ENCODE measurements at places on chromosomes 11 and 22.

GRCh38 chr22:47693606-47694005 lies 931.2 kb downstream of the TBC1D22A start:
- no peak for DNase-seq

DNA sequence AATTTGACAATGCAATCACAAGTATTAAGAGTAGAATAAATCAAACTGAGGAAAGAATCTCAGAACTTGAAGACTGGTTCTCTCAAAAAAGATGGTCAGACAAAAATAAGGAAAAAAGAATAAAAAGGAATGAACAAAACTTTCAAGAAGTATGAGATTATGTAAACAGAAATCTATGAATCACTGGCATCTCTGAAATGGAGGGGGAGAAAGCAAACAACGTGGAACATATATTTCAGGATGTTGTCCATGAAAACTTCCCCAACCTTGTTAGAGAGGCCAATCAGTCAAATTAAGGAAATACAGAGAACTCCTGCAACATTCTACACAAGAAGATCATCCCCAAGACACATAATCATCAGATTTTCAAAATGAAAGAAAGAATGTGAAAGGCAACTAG lies 235.7 kb downstream of the SBF2 start:
- no peak for DNase-seq

DNA sequence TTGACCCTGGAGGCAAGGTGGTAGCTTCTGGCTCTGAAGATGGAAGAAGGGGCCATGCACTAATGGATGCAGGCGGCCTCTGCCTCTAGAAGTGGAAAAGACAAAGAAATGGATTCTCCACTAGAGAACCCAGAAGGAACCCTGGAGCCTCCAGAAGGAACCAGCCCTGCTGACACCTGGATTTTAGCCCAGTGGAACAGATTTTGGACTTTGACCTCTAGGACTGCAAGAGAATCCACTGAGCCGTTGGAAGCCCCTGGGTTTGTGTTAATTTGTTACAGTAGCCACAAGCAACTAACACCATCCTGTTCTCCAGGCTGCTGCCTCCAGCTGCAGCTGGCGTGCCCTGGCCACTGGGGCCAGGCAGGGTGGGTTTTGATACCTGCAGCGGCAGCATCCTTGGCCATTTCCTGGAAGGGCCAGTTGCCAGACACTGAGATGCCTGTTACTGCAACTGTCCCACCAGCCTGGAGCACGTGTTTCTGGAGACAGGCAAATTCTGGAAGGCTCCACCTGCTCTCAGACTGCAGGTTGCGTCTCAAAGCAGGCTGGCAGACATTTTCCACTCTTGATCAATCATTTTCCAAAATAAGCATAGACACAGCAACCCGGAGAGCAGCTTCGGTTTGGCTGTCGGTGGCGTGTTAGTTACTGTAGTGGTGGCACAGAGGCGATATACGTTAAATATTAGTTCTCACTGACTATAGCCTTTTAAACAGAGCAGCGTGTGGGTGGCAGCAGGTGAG lies 76.8 kb upstream of the PARVG start:
- no peak for DNase-seq

DNA sequence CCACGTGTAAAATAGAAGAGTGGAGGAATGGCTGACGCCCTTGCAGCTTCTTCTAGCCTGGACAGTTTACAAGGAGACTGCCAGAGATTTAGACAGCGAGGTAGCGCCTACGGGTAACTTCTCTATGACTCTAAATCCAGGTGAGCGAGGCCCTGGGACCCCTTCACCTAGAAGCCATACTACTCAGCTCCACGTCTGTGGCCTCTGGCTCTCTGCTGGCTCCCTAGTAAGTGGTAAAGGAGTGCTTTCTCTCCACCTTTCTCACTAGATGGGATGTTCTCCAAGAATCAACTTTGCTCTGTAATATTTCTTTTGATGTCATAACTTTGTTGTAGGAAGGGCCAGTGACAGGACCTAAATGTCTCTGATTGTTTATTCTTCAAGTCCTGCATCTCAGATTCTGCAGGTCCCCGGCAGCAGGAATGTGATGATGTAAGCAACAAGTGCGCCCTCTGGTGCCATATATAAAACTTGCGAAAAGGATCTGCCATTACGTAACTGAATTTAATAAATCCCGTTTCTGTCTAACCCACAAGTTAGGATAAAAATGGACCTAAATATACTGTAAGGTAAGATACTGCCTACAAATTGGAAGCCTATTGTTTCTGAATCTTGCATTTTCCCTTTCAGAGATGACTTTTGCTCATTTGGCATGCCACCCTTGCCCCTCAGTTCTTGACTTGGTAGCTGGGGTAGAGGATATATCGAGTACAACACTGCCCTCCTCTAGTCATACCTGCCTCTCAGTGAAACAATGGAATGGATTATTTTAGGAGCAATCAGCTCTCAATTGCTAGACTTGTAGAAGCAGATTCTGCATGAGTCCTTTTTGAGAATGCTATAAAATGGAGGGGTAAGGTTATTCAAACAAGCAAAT lies 11.0 kb upstream of the PTPN5 start:
- peak; percentile 65 for DNase-seq

DNA sequence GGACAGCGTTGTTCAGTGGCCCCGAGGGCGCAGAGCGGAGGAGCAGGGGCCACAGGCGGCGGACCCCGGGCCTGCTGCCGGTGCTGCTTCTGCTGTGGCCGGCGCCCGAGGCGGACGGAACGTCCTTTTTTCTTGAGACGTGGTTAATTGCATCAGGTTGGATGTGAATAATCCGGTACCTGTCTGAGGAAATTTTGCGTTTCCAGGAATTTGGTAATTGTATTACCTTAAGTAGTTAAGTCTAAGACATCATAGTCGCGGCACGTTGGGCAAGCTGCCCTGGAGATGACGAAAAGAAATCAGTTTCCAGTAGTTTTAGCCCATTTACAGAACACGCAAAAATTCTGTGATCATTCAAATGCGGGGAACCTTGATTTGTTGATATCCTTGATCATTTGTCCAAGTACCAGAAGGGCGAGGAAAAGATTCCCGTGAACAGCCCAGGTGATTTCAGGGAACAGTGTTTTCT lies 789 bp downstream of the SPECC1L start:
- DNase-seq = no peak

- DNase-seq = no peak
These were observed 32.6 kb upstream of the CRYBB3 start for GRCh38 chr22:25167082-25167481.

DNA sequence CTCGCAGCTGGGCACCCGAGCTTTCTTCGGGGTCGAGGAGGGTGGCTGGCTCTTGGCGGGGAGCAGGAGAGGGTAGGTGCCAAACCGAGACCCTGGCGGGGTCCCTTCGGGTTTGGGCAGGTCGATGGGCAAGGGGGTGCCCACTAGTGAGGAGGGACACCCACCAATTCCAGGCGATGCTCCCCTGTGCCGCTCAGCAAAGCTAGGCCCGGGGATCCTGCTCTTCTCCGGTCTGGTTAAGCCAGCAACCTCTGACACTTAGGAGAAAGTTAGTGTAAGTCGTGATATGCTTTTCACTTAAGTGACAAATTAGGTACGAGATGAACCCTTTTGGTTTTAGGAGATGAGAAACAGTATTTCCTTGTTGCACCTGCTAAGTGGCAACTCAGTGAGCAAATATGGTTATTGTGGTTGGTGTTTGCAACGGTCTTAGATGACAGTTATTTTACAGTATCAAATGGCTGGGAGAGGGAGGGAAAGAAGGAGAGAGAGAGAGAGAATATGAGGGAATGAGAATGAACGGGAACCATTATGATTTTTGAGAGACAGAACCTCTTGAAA lies 565 bp downstream of the NUCB2 start:
- peak; percentile 23 for DNase-seq

- DNase-seq = no peak
These were observed 88.1 kb downstream of the MAML2 start for GRCh38 chr11:96254854-96255253.

DNA sequence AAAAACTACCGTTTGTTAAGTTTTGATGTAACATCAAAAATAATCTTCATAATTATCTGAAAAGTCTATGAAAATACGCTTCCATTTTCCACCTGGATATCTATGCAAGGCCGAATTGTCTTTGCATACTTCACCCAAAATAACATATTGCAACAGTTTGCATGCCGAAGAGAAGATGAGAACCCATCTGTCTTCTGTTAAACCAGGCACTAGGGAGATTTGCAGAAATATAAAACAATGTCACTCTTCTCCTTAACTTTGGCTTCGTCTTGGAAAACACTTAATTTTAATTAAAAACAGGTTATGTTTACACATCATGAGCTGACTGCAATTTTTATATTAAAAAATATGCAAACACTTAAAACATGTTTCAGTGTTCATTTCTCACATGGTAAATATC lies 1325.8 kb downstream of the TBC1D22A start:
- DNase-seq = no peak

DNA sequence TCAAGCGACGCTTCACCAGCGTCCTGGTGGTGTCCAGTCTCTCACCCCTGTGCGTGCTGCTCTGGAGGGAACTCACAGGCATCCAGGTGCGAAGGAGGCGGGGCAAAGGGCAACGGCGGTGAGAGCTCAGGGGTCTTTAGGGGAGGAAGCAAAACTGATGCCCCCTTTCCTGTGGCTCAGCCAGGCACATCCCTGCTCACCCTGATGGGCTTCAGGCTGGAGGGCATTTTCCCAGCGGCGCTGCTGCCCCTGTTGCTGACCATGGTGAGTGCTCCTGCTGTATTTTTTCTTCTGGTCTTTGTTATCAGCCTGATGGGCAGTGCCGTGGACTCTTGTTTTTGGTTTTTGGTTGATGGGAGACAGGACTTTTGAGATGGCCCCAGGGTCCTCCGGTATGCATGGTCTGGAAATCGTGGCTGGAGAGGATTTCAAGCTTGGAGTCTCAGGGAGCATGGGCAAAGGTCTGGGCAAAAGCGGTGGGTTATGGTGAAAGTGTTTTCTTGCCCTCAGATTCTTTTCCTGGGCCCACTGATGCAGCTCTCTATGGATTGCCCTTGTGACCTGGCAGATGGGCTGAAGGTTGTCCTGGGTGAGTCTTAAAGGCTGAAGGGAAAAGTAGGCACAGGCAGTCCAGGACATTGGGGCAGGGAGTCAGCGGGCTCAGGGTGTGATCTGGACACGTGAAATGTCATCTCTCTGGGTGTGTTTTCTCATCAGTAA lies 695 bp downstream of the RCE1 start:
- no peak for DNase-seq

DNA sequence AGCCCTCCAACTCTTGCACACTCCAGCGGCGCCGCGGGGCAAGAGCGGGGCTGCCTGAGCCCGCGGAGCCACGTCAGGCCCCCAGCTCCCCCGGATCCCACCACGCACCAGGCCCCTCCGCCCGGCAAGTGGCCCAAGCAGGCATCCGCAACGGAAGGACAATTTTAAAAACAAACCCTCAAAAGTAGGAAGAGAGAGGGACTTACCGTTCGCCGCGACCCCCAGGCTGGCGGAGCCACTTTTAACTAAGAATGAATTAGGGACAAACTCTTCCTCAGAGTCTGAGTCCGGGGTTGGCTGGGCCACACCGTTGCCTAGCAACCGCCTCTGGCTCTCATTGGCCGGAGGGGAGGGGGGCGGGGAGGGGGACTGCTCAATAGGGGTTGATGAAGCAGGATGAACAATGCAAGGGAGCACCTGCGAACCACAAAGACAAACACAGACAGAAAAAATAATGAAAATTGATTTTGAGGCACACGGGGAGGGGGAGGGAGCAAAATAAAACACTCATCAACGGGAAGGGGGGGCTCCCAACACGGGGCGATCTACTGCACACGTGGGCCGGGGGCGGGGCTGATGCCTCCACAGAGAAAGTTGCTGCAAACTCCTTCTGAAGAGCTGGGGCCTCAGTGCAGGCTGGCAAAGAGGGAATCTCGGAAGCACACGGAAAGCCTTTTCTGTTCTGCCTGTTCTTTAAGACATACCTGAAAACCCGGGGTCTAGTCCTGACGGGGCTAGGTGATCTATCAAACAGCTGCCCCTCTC lies 387.5 kb upstream of the NARS2 start:
- DNase-seq = peak; percentile 76

DNA sequence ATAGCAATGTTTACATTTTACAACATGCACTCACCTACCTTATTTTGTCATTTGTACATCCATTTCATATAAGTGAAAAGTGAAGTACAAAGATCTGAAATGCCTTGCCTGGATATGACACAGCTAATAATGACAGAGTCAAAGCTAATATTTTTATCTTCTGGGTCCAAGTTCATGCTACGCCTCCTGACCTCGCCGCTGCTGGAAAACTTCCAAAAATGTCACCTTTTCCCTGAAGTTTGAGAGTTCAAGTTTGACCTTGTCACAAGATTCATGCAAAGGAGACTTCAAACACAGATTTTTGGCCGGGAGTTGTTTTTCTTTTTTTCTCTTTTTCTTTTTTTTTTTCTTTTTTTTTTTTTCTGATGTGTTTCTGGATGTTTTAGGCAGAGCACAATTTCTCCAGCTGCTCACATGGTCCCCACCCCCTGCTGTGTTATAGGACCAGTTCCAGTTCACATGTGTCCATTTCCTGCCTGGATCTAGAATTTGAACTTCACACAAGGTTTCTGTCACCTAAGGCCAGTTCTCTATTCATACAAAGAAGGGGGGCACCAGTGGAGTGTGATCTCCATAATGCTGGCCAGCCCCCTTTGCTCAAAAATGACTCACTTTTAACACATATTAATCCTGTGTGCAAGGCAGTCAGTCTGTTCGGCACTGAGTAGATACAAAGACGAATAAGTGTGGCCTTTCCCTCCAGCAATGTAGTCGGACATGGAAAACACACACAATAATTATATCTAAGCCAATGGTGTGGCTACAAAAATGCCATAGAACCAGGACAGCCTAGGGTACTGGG lies 546.8 kb downstream of the BUD13 start:
- no peak for DNase-seq

Measured in HAP-1 (cell line).